ENCODE measurements at places on chromosomes 16 and 17.
A peak's percentile ranks its signal among the peaks of the same experiment; 100 is the strongest.

GRCh38 chr17:69447726-69448125 lies 33.2 kb downstream of the MAP2K6 start:
- peak; percentile 58 for DNase-seq

DNA sequence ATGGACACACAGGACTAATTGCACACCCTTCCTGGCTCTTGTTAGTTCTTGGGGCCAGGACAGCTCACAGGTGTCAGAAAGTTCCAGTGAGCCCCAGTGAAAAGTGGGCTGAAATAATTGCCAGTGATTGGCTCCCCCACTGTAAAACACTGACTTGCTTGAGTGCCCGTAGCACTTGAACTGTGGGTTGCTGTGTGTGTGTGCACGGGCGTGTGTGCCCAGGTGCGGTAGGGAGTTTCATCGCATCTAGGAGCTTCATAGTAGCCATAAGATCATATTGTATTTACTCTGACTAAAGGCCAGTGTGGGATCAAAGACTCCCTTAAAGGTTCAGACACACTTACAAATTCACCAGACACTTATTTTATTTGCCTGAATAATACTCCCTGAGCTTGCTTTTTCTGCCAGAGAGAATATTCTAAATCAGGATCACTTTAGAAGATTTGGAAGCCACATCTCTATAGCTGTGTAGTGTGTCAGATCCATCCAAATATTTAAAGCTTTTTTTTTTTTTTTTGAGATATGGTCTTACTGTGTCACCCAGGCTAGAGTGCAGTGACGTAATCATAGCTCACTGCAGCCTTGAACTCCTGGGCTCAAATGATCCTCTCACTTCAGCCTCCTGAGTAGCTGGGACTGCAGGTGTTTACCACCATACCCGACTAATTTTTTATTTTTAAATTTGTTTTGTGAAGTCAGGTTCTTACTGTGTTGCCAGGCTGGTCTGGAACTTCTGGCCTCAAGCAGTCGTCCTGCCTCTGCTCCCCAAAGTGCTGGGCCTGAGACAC lies 11.4 kb downstream of the UNK start:
- no peak for DNase-seq

GRCh38 chr17:47305302-47305923 lies 18.3 kb upstream of the EFCAB13 start:
- no peak for DNase-seq

- no peak for DNase-seq
Observed at GRCh38 chr16:67447508-67448076, 16.7 kb downstream of the HSD11B2 start.

DNA sequence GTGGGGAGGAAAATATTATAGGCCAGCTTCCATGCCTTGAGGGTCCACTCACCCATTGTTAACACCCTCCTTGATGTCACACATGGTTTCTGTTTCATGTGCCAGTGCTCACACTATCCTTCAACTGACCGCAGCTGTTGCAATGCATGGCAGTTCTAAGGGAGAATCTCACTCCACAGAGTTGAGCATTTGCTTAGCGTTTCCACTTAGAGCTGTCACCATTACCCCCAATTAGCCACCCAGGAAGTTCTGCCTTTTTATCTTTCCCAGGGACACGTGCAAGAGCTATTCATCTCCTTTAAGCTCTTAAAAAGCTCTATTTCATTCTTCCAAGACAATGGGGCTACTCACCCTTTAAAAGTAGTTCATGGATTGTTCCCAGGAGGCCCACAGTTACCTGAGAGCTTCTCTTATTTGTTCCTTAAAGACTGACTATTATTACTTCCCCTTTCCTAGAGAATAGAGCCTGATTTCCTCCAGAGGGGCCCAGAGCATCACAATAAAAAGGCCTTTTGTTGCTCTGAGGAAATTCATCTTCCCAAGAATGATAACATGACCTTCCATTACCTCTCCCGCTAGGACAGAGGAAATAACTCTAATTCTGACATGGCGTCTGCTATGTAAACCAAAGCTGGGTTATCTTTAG lies 126.8 kb downstream of the CACNG3 start:
- no peak for DNase-seq

- no peak for DNase-seq
Observed at GRCh38 chr17:751269-752001, 629 bp downstream of the GEMIN4 start.

DNA sequence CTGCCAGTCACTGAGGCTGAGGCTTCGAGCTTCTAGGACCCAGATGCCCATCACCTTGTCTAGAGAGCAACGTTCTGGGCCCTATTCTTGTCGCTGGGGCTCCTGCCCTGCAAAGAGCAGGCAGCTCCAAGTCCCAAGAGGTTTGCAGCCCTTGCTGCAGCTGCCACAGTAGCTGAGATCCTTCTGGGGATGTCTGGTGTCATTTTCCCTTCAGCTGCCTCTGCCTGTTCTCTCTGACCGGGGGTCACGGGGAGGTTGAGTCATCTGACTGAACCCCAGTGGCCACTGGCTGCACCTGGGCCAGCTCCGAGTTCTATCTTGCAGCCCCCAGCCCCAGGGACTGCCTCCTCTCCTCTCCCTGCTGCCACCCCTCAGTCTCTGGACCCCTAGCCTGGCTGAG lies 4.9 kb downstream of the WSCD1 start:
- peak; percentile 51 for DNase-seq

DNA sequence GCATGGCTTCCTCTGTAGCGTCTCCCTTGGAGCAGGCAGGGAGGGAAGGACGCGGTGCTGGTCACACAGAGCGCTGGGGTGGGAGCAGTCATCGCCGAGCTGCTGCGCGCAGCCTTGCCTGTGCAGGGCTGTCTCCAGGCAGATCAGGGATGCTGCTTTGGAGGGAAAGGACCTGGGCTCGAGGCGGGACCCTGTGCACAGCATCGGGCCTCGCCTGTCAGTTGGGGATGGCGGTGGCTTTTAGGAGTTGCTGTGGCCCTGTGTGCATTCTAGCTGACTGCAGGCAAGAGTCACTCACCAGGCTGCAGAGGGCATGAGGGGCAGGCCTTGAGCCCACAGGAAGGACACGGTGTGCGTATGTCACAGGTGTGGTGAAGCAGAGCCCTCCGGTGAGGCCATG lies 10.1 kb downstream of the ACSF3 start:
- DNase-seq, result no peak

DNA sequence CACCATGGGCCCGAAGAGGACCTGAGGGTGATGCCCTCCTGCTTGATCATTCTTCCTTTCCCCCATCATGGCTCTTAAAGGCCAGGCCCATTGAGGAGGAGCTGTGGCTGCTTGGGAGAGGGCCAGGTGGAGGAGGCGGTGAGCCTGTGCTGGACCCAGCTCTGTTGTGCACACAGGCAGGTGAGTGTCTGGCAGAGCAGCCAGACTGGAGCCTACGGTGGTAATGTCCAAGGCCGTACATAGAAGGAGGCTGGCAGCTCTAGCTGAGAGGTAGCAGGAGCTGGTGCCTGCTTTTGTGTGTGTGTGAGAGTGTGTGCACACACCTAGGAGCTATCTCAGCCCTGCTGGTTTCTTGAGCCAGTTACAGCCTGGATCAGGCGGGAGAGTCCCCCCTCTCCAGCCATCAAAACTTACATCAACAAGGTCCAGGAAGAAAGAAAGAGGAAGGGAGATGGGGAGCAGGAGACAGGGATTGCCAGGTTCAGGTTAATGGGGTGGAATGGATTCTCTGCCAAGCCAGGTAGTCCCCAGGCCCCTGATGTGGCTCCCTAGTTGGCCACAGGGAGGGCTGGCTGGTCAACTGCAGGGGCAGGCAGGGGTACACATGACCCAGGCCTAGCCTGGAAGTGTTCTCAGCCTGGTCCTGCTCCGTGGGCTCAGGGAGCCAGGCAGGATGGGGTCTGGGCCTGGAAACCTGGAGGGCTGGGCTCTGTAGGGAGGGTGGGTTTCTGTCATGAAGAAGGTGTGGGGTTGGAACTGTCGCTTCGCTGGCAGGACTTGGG lies 107.1 kb downstream of the RAP1GAP2 start:
- DNase-seq, result no peak

GRCh38 chr16:12440228-12440530 lies 363.5 kb downstream of the CPPED1 start:
- DNase-seq, result no peak

DNA sequence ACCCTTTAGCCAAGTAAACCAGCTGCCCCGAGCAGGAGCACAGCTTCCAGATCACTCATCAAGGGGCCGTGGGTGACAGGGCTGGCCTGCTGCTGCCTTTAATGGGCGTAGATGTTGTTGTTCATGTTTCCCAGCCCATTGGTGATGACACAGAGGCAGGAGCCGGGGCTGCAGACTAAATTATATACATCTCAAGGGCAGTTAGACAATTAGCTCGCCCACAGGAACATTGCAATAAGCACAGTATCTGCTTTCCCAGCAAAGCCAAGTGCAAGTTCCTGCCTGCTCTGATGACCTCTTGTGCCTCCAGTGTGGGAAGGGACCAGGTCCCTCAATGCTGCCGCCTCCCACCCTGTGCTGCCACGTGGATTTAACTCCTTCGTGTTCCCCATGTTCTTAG lies 485.8 kb downstream of the MAF start:
- no peak for DNase-seq

DNA sequence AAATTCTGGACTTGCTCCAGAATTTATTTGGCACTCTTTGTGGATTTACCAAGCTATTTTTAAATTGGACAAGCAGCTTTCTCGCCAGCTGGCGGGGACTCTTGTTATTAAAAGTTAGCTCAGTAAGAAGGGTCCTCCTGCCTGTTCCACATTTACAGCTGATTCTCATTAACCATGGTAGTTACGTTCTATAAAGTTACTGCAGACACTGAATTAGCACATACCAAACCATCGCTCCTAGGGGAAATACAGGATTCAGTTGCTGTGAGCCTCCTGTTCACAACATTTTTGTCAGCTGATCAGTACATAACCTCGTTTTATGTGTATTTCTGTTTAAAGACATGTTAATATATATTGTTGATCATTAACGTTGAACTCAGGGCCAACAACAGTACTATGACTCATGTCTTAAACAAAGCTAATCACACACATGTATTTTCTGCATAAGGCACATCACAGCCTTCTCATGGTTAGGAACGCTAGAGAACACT lies 4.2 kb downstream of the LDAF1 start:
- DNase-seq, result peak; percentile 66

GRCh38 chr17:30534298-30534697 lies 57.1 kb downstream of the GOSR1 start:
- DNase-seq, result no peak

GRCh38 chr16:22092143-22092933 lies at the start of gene VWA3A:
Gene VWA3A (plus strand): TSS chr16:22092541. CDS start chr16:22092638, 97 bp downstream.
- DNase-seq, result no peak

GRCh38 chr16:73287859-73288405 lies 240.0 kb upstream of the ZFHX3 start:
- no peak for DNase-seq

- DNase-seq, result peak; percentile 30
Observed at GRCh38 chr16:58425756-58426494, 33.7 kb downstream of the GINS3 start.

DNA sequence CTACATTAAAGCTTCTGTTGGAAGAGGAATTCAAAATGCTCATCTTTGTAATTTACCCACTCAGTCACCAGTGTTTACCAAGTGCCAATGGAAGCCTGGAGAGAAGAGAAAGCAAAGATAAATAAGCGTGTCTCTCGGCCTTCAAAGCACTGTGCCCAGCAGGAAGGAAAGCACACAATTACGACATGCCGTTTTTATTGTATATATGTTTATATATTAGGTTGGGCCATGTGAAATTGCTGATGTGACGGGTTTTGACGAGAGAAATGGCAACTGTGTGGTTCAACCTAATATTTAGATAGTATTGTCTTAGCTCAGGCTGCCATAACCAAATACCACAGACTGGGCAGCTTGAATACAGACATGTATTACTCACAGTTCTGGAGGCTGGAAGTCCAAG lies 79.3 kb upstream of the HSBP1 start:
- no peak for DNase-seq

DNA sequence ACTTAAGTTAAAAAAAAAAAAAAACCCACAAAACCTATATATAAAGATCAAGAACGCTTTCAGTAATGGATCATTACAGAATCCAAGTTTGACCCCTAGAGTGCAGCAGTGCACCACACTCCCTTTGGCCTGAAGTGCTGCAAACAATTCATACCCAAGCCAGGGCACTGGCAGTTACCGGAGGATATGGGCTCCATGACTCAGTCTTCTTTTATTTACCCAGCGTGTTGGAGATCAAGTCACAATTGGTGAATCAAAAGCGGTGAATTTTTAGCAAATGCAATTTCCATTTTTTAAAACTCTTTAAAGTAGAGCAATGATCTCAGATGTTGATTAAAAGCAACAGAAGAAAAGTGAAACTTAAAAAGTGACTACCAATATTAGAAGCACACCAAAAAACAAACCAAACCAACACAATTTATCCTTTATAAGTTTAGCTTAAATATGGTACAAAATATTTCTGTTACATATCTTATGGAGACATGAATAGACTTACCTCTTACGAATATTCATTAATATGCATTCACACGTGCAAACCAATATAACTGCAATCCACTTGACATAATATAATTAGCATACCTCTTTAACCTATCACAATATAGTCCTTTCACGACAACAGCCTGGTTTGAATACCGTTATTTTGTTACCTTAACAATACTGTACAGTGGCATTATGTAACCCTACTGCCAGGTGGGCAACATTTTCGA lies 46.3 kb downstream of the ZNF652 start:
- DNase-seq, result peak; percentile 77

DNA sequence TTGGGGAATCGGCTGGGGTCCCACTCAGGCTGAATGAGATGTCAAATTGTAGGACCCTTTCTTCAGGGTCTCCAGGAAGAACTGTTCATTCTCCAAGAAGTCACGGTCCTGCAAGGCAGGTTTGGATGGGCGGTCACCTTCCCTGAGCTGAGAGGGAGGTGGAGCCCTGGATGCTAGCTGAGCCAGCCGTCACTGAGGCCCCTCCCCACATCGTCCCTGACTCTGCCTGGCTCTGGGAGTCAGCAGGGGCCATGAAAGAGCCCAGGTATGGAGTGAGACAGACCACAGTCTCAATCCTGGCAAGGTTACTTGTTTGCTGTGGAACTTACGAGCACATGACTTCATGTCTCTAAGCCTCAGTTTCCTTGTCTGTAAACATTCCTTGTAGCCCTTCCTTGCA lies 6.0 kb upstream of the MRPL38 start:
- DNase-seq, result no peak

GRCh38 chr16:57773019-57773418 lies 29.3 kb downstream of the KIFC3 start:
- DNase-seq, result no peak

GRCh38 chr16:65524997-65525396 lies 403.1 kb upstream of the CDH11 start:
- peak; percentile 78 for DNase-seq

DNA sequence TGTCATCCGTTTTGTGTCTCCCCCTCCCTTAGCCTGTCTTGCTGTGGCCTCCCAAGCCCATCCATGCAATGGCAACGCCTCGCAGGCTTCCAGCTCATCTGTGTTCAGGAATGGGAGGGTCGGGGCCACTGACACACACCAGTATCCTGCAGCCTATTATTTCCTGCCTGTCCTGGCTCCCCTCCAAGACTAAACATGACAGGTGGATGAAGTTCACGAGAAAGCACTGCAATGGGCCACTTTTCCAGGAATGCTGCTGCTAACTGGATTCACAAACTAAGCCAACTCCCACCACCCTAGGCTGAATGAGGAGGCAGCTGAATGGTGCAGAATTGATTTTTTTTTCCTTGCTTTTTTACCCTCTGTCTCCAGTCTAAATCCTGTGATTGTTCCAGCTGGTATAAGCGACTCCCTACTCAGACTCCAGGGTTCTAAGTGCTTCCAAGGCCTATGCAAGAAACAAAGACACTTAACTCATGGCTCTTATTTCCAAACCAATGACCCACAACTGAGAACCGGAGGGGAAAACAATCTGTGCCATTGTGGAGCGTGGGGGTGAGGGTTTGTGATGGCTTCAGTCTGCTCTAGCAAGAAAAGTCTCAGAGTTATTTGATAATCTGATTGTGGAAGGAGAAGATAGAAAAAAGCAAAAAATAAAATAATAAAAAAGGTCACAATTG lies 23.3 kb downstream of the TMEM100 start:
- DNase-seq, result peak; percentile 38

Data from muscle of back (tissue), 13 donors.